Endothelial cell (in vitro differentiated cells): ENCODE measurements at places on chromosomes 7 and 10. TPM values are rescaled to one million over a fixed set of nuclear protein-coding genes. Genes with fewer than 3 reads are reported as not detected.

OGDHL gene
- total RNA-seq: 7.5 TPM

TBX20 gene
- 0.36 TPM for total RNA-seq

DNA sequence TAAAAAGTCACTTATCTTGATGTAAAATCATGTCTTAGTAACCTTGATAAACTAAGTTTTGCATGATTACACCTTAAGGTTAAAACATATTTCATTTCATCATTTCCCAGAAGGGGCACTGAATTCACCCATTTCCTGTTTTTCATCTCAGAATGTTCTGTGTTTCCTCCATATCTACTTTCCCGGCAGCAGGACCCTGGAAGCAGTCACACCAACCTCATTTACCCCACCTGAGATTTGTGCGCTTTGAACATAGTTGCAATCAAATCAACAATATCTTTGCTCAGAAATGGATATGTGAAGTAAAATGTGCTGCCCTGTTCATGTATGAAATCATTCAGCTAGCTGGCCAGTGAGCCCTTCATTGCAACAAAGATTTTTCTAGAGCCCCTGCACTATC lies 46.8 kb downstream of the IKZF1 start:
- H3K27me3 ChIP-seq: peaks cover 2% of the 10 kb centered on the region
- H3K27ac ChIP-seq: no peak overlapping the region
- no peak overlapping the region for H3K4me3 ChIP-seq
- H3K4me1 ChIP-seq: peaks cover 20% of the 10 kb centered on the region
- H3K36me3 ChIP-seq: no peaks in the 10 kb centered on the region

DNA sequence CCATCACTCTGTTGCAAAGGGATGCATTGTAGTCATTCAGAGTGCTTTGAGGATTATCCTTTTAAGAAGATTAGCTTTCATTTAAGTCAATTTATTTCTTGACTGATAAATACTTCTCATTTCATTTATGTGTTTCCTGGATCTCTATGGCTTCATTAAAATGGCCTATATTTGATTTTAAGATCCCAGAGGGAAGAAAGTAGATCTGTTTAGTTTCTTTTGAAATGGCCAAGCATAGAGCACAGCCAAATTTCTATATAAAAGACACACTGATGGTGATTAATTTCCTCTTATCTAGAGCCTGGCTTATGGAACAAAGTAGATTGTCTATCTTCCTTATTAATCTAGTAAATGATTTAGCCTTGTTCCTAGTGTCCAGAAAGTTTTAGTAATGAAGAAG lies 129.7 kb upstream of the CALCR start:
- no peaks in the 10 kb centered on the region for H3K36me3 ChIP-seq
- H3K4me1 ChIP-seq: no peaks in the 10 kb centered on the region
- DNase-seq: no peak
- no peak overlapping the region for H3K27ac ChIP-seq

- no peak for DNase-seq
- H3K27me3 ChIP-seq: peaks cover 2% of the 10 kb centered on the region
- no peak overlapping the region for H3K27ac ChIP-seq
- H3K4me1 ChIP-seq: no peaks in the 10 kb centered on the region
- no peaks in the 10 kb centered on the region for H3K36me3 ChIP-seq
- no peak overlapping the region for H3K4me3 ChIP-seq
Measured at GRCh38 chr10:32713560-32713959, 244.5 kb downstream of the ITGB1 start.
